Colonic mucosa (tissue), 4 donors: ENCODE measurements at places on chromosomes 13 and 19.

GRCh38 chr19:38190061-38190460 is 34.0 kb downstream of the DPF1 start:
- H3K27me3 ChIP-seq = no peaks in the 10 kb centered on the region
- H3K4me3 ChIP-seq = no peak overlapping the region
- H3K4me1 ChIP-seq = no peaks in the 10 kb centered on the region

GRCh38 chr13:67258482-67258881 is 28.3 kb upstream of the PCDH9 start:
- no peaks in the 10 kb centered on the region for H3K36me3 ChIP-seq
- H3K4me3 ChIP-seq = no peak overlapping the region
- H3K4me1 ChIP-seq = no peaks in the 10 kb centered on the region
- no peak overlapping the region for H3K27ac ChIP-seq
- H3K27me3 ChIP-seq = no peaks in the 10 kb centered on the region

GRCh38 chr19:46737761-46738171 is 8.1 kb upstream of the FKRP start:
- no peak for DNase-seq
- H3K36me3 ChIP-seq = peaks cover 22% of the 10 kb centered on the region

GRCh38 chr19:16088351-16089009 is 12.2 kb downstream of the TPM4 start:
- no peaks in the 10 kb centered on the region for H3K27me3 ChIP-seq
- DNase-seq = no peak
- peaks cover 48% of the 10 kb centered on the region for H3K36me3 ChIP-seq
- peak overlapping the region; percentile 64 for H3K27ac ChIP-seq
- H3K4me3 ChIP-seq = no peak overlapping the region

GRCh38 chr19:49691243-49692146 is 579 bp downstream of the CPT1C start:
- H3K4me1 ChIP-seq = peaks cover 4% of the 10 kb centered on the region
